ENCODE measurements at places on chromosomes 11 and 22. TPM values are rescaled to one million over a fixed set of nuclear protein-coding genes. Genes with fewer than 3 reads are reported as not detected.

GRCh38 chr22:46542011-46542985 is 4.9 kb upstream of the CELSR1 start:
- no peaks in the 10 kb centered on the region for H3K36me3 ChIP-seq
- DNase-seq: peak; percentile 70
- peak overlapping the region; percentile 30 for H3K27ac ChIP-seq

The FOLR2 gene
- total RNA-seq: 20.9 TPM

GRCh38 chr11:96393753-96394348 is 4.0 kb downstream of the JRKL start:
- H3K27me3 ChIP-seq: no peaks in the 10 kb centered on the region
- no peak overlapping the region for H3K27ac ChIP-seq
- no peaks in the 10 kb centered on the region for H3K36me3 ChIP-seq
- H3K4me1 ChIP-seq: peaks cover 21% of the 10 kb centered on the region
- DNase-seq: no peak
- no peak overlapping the region for H3K4me3 ChIP-seq

The GSTT2B gene
- total RNA-seq: 4.9 TPM

DNA sequence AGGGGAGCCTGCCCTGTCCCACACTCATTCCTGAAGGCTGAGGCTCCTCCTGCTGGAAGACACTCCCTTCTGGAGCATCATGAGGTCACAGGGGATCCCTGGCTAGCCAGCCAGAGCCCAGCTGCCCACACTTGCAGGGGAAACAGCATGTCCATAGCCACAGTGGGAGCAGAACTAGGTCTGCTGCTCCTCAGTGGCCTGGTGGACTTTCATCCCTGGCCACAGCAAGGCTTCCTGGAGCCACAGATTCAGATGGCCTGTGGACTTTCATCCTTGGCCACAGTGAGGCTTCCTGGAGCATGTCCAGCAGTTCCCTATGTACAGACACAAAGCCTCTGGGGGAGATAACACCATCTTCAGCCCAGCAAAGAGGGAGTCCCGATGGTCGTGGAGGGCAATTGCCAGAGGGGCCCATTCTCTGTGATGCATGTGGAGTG is 5.9 kb upstream of the APOL6 start:
- peaks cover 54% of the 10 kb centered on the region for H3K4me1 ChIP-seq
- H3K36me3 ChIP-seq: no peaks in the 10 kb centered on the region
- H3K4me3 ChIP-seq: no peak overlapping the region
- H3K27ac ChIP-seq: no peak overlapping the region
- no peak for DNase-seq

The SCGB2A2 gene
- not detected for total RNA-seq

GRCh38 chr22:36321797-36322601 is 65.8 kb downstream of the MYH9 start:
- H3K27me3 ChIP-seq: no peaks in the 10 kb centered on the region
- H3K4me3 ChIP-seq: no peak overlapping the region
- peaks cover 97% of the 10 kb centered on the region for H3K36me3 ChIP-seq
- peak overlapping the region; percentile 100 for H3K27ac ChIP-seq
- no peak for DNase-seq

The SLC2A11 gene
- total RNA-seq: 22.0 TPM

The SLC6A5 gene
- not detected for total RNA-seq

DNA sequence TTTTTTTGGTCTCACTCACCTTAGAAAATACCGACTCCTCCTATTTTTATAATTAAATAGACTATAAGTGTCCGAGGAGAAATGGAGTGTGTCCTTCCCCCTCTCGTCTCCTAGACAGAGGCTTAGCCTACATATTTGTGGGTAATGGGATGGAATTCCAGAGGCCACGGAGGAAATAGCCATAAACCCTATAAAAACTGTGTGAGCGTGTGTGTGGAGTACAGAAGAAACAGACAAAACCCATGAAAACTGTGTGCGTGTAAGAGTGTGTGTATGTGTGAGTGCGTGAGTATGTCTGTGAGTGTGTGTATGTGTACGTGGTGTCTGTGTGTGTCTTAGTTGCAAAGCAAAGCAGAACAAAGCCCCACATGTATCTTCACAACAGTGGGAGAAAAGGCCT is 883.5 kb downstream of the OPCML start:
- H3K27me3 ChIP-seq: peaks cover 11% of the 10 kb centered on the region
- no peak overlapping the region for H3K27ac ChIP-seq
- no peaks in the 10 kb centered on the region for H3K36me3 ChIP-seq
- no peak overlapping the region for H3K4me3 ChIP-seq

The OR10A2 gene
- total RNA-seq: not detected

- H3K27me3 ChIP-seq: no peaks in the 10 kb centered on the region
- no peak overlapping the region for H3K27ac ChIP-seq
- no peak overlapping the region for H3K4me3 ChIP-seq
- DNase-seq: no peak
- peaks cover 4% of the 10 kb centered on the region for H3K4me1 ChIP-seq
Observed at GRCh38 chr11:43845816-43846215, 34.8 kb upstream of the ALKBH3 start.

- H3K27ac ChIP-seq: peak overlapping the region; percentile 84
- H3K36me3 ChIP-seq: no peaks in the 10 kb centered on the region
- no peaks in the 10 kb centered on the region for H3K27me3 ChIP-seq
Observed at GRCh38 chr11:122439866-122440810, 215.4 kb upstream of the UBASH3B start.

The AAMDC gene
- 86.6 TPM for total RNA-seq

The MOV10L1 gene
- total RNA-seq: 0.49 TPM

- DNase-seq: no peak
- no peak overlapping the region for H3K4me3 ChIP-seq
- no peaks in the 10 kb centered on the region for H3K27me3 ChIP-seq
Observed at GRCh38 chr11:23021287-23021863, 161.1 kb upstream of the CCDC179 start.

The HTATIP2 gene
- total RNA-seq: 17.4 TPM

DNA sequence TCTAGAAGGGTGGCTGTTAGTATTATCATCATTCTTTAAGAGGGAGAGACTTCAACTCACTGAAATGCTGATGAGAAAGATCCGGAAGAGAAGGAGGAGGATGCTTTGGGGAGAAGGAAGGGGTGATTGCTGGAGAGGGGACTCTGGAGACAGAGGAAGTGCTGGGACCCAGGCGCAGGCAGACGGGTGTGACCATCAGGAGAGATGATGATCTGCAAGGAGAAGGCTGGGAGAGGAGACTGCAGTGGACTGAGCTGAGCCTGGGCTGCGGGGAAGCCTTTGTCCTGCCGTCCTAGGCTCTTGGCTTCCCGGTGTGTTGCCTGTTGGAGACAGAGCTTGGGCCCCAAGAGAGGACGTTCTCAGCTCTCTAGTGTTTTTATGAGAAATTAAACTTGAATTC is 22.6 kb downstream of the RASD2 start:
- no peak overlapping the region for H3K4me3 ChIP-seq
- no peaks in the 10 kb centered on the region for H3K36me3 ChIP-seq
- H3K27me3 ChIP-seq: peaks cover 18% of the 10 kb centered on the region

The PRSS23 gene
- 6.5 TPM for total RNA-seq

GRCh38 chr11:45031912-45032519 is 81.3 kb upstream of the TP53I11 start:
- H3K4me1 ChIP-seq: peaks cover 15% of the 10 kb centered on the region
- no peak for DNase-seq
- no peaks in the 10 kb centered on the region for H3K36me3 ChIP-seq
- no peak overlapping the region for H3K27ac ChIP-seq
- H3K27me3 ChIP-seq: no peaks in the 10 kb centered on the region
- H3K4me3 ChIP-seq: no peak overlapping the region

The SLC22A8 gene
- total RNA-seq: not detected

The CXCR5 gene
- not detected for total RNA-seq

GRCh38 chr11:124943254-124943616 is 7.4 kb upstream of the HEPACAM start:
- no peaks in the 10 kb centered on the region for H3K36me3 ChIP-seq
- no peak for DNase-seq
- H3K27me3 ChIP-seq: no peaks in the 10 kb centered on the region
- no peaks in the 10 kb centered on the region for H3K4me1 ChIP-seq

Measured in left ventricle myocardium inferior (tissue), 1 donor.